Cardiac ventricle fibroblast (primary cell): ENCODE measurements at places on chromosomes 7 and 10. TPM values are rescaled to one million over a fixed set of nuclear protein-coding genes. Genes with fewer than 3 reads are reported as not detected.

GCK gene
- total RNA-seq, result 0.20 and 0.69 TPM in 2 replicates

SLC16A9 gene
- 0.37 and 0.59 TPM in 2 replicates for total RNA-seq

CCDC126 gene
- 6.4 and 9.2 TPM in 2 replicates for total RNA-seq

DENND2A gene
- total RNA-seq, result 3.2 and 3.7 TPM in 2 replicates

PRSS37 gene
- not detected in 2 replicates for total RNA-seq
